ENCODE measurements at places on chromosomes 7 and 10.

GRCh38 chr7:69108097-69108496 lies 490.2 kb upstream of the AUTS2 start:
- no peak for DNase-seq

DNA sequence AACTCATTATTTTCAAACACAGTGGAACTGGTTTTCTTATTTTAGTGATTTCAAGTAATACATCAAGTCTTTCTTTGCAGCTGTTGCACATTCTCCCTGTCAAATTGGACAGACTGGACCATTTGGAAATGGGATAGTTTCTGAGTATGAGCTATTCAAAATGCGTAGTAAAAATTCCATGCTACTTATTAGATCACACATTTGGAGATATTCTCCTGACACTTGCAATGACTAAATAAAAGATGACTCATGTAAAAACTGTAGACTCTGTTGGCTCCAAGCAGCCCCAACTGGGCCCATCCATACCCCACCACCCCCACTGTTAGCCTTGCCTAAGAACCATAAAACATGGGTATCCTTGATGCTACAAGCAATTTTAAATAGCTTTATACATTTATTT lies 25.9 kb upstream of the BICC1 start:
- no peak for DNase-seq

- DNase-seq = no peak
Measured at GRCh38 chr7:22419488-22419887, 62.5 kb upstream of the RAPGEF5 start.

GRCh38 chr10:78865538-78865875 lies 203.3 kb upstream of the ZMIZ1 start:
- DNase-seq = no peak

GRCh38 chr7:17042211-17042610 lies 160.4 kb upstream of the AGR3 start:
- DNase-seq = no peak

DNA sequence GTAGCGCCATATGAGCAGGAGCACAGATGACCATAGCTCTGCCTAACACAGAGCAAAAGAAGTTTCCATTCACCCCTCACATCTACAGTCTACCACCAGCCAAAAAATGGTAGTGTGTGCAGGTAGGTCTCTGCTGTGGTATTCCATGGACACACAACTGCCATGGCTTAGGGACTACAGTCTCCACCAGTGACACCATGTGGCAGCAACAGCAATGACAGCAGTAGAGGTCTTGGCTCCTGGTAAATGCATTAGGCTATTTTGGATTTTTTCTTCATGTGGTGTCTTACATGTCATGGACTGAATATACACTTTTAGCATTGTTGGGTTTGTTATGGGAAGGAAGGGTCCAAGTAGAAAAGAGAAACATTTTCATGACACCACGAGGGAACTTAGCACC lies 70.1 kb upstream of the CABCOCO1 start:
- no peak for DNase-seq
